ENCODE measurements at places on chromosomes 3 and 15. TPM values are rescaled to one million over a fixed set of nuclear protein-coding genes. Genes with fewer than 3 reads are reported as not detected.

DNA sequence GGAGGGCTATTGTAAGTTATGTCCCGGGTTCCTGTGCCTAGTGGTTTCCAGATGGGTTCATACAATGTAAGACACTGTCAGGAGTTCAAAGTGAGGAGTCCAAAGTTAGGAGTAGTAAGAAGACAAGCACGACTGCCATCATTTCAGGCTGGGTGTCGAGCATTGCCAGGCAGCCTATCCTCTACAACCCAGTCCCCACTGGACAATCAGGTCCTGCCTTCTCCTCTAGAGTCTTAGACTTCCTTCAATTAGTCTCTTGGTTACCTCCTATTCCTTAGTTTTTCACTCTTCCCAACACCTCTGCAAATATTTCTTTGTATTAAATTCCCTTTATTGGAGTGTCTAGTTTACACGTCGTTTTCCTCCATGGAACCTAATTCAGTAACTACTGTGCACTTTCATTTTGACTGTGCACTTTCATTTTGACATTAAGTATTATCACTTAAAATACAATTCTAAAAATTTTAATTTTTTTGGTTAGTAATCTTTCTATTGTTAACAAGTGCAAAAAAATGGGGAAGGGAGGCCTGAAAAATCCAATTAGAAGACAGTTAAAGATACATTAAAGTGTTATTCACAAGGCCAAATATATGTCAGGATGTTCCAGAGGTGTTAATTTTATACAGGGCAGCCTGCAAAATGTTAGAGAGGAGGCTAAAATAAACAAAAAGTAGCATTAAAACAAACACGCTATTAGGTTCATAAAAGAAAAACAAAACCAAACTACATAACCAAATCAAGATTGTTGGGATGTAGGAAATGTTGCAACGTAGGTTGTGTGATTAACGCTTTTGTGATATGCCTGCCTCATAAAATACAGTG, 155.3 kb downstream of the TBL1XR1 start:
- no peak overlapping the region for H3K4me3 ChIP-seq
- H3K27ac ChIP-seq: no peak overlapping the region
- DNase-seq: no peak
- H3K27me3 ChIP-seq: no peaks in the 10 kb centered on the region
- peaks cover 4% of the 10 kb centered on the region for H3K4me1 ChIP-seq

GRCh38 chr3:113668015-113668414, 28.4 kb downstream of the USF3 start:
- H3K36me3 ChIP-seq: no peaks in the 10 kb centered on the region
- H3K4me3 ChIP-seq: no peak overlapping the region
- H3K4me1 ChIP-seq: no peaks in the 10 kb centered on the region

DNA sequence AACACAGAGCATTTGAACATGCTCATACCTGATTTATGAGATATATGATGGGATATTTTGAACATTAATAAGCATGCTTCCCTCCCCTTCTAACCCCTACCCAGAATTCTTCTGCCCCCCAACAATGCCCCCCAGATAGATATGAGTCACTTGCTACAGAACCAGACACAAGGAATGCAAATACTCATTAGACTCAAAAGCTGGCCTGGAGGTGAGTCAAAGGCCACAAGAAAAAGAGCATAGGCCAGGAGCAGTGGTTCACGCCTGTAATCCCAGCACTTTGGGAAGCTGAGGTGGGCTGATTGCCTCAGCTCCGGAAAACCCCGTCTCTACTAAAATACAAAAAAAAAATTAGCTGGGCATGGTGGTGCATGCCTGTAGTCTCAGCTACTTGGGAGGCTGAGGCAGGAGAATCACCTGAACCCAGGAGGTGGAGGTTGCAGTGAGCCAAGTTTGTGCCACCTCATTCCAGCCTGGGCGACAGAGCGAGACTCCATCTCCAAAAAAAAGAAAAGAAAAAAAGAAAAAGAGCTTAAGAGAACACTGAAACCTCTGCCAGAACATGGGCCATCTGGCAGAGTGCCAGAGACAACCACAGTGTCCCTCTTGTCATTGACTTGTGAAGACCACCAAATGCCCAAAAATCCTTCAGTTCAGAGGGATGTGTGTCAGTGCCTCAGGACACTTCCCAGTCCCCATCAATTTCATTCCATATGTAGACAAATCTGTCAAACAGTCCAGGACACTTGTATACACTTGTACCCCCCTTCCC, 3.9 kb upstream of the SH3GL3 start:
- no peaks in the 10 kb centered on the region for H3K36me3 ChIP-seq
- H3K27me3 ChIP-seq: no peaks in the 10 kb centered on the region
- DNase-seq: no peak
- H3K4me3 ChIP-seq: no peak overlapping the region

HGD gene
- 25.9 TPM for total RNA-seq

GRCh38 chr3:97694876-97695275, 69.7 kb upstream of the ARL6 start:
- no peaks in the 10 kb centered on the region for H3K27me3 ChIP-seq
- no peak overlapping the region for H3K4me3 ChIP-seq
- H3K36me3 ChIP-seq: no peaks in the 10 kb centered on the region
- no peak for DNase-seq
- H3K4me1 ChIP-seq: no peaks in the 10 kb centered on the region
- no peak overlapping the region for H3K27ac ChIP-seq

KLHL40 gene
- not detected for total RNA-seq

DNA sequence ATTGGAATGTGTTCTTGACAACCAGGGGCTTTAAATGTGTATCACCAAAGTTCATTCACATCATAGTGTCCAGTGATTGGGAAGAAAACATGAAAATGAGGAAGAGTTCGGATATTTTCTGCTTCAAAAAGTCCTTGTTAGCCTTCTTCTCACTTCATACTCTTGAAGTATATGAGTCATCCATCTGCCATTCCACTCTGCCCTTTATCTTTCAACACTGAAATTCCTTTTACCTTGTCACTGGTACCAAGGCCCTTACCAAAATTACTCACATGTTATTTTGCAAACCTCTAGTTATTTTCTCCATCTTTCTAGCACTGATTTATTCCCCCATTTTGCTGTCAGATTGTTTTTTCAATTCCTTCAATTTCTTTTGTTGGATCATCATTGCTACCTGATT, 32.5 kb downstream of the OR5H15 start:
- no peaks in the 10 kb centered on the region for H3K36me3 ChIP-seq
- DNase-seq: no peak
- no peak overlapping the region for H3K27ac ChIP-seq
- no peak overlapping the region for H3K4me3 ChIP-seq
- no peaks in the 10 kb centered on the region for H3K27me3 ChIP-seq
- no peaks in the 10 kb centered on the region for H3K4me1 ChIP-seq

- no peaks in the 10 kb centered on the region for H3K27me3 ChIP-seq
- H3K4me1 ChIP-seq: no peaks in the 10 kb centered on the region
- H3K4me3 ChIP-seq: no peak overlapping the region
- no peak for DNase-seq
- no peaks in the 10 kb centered on the region for H3K36me3 ChIP-seq
These were observed 761.3 kb upstream of the GRM7 start for GRCh38 chr3:6099458-6100075.

AADACL2 gene
- total RNA-seq: 0.73 TPM

DNA sequence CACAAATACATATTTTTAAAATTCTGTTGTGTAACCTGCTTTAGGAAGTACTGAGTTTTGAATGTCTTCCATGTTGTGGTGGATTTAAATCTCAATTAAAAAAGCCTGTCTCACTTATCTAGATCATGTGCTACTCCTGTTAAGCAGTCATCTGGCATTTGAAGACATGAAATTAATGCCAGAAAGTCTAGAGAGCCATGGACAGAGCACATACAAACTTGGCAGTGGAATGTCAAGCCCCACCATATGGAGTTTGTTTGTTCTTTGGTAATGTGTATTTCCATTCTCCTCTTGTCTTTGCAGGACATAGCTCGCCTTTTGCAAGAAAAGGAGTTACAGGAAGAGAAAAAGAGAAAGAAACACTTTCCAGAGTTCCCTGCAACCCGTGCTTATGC, 39.3 kb upstream of the UTS2B start:
- no peak overlapping the region for H3K27ac ChIP-seq
- no peaks in the 10 kb centered on the region for H3K4me1 ChIP-seq
- H3K36me3 ChIP-seq: no peaks in the 10 kb centered on the region
- DNase-seq: no peak
- H3K27me3 ChIP-seq: no peaks in the 10 kb centered on the region

GRCh38 chr3:104956620-104957345, 409.9 kb upstream of the ALCAM start:
- no peak overlapping the region for H3K4me3 ChIP-seq
- H3K4me1 ChIP-seq: no peaks in the 10 kb centered on the region
- DNase-seq: no peak
- H3K27ac ChIP-seq: no peak overlapping the region
- H3K36me3 ChIP-seq: no peaks in the 10 kb centered on the region

DNA sequence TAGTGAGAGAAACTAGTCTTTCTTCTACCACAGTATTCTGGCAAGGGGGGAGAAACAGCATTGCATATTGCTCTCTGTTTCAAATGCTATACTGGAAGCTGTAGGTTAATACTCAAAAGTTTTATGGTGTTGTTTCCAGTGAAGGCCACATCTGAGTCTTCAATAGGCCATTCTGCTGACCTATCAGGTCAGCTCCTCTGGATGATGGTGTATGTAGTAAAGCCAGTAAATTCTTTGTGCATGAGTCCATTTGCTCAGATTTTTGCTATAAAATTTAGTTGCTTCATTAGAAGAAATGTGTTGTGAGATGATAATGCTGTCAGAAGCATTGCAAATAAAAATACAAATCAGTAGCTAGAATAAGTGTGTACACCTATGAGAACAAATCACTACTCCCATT, 64.9 kb upstream of the RBMS3 start:
- no peak overlapping the region for H3K4me3 ChIP-seq
- no peaks in the 10 kb centered on the region for H3K4me1 ChIP-seq
- H3K27me3 ChIP-seq: no peaks in the 10 kb centered on the region
- H3K36me3 ChIP-seq: no peaks in the 10 kb centered on the region

Data from breast epithelium (tissue), 4 donors.